ENCODE measurements at places on chromosomes 6 and 20.
A peak's percentile ranks its signal among the peaks of the same experiment; 100 is the strongest.

DNA sequence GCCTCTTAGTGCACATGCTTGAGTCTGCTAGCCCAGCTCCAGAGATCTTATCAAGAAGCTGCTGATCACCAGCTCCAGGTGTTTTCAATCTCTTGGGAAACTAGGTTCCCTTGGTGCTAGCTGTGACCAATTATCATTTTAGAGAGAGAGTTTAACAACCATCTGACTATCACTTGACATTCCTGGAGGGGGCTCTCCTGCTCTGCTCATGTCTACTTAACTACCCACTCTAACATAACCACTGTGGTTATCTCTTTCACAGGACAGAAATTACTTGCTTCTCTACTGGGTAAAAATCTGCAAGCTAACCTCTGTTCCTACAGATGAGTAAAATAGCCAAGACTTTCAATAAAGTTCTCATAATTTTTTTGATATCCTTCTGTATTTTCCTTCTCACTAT, 823.4 kb upstream of the GJE1 start:
- peak; percentile 55 for DNase-seq

DNA sequence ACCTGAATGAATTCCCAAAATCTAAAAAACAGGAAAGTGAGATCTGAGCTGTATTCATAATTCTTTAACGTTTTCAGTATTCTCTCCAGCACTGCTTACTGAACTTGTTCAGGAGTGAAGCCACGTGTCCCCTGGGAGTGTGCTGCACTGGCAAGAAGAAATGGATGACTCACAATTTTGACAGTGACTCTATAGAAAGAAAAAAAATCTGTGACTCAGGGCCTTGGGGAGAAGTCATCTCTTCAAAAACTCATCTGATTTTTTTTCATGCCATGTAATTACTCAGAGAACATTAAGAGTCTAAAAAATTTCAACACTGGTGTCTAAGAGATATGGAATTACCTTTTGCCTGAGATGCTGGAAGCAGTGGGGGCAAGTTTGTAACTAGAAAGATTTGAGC, 39.7 kb downstream of the ANKEF1 start:
- DNase-seq, result no peak

DNA sequence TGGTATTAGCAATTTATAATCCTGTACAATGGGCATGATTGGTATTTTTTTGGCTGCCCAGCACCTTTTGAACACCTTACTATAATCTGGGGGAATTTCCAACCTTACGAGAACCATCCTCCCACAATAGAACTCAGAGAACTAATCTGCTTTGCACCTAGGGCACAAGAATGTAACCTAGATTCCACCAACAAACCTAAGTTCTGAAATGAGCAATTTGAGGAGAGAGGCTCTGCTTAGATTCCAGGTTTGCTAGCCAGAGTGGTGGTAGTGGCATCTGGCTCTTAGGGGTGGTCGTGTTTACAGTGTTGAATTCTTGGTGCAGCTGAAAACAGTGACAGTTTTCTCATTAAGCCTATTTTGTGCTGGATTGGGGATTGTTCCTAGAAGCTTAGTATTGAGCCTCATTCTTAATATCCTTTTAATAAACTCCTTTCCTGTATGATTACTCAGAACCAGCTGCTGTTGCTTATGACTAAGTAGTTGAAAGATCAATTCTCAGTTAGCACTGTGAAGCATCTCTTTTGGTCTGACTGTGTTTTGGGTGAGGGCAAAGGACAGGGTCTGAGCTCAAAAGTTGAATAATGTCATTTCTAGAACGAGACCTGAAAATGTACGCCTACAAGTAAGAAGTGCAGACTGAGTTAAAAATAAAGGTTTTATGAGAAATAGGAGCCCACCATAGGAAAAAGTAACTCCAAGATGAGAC, 385.6 kb downstream of the CDKAL1 start:
- no peak for DNase-seq

- peak; percentile 67 for DNase-seq
Observed at GRCh38 chr20:35306931-35307517, 14.8 kb upstream of the FAM83C start.

- no peak for DNase-seq
Observed at GRCh38 chr20:5550733-5551529, 199.3 kb upstream of the SHLD1 start.

GRCh38 chr20:48538058-48538825, 289.6 kb downstream of the PREX1 start:
- DNase-seq, result no peak

GRCh38 chr6:89536231-89536630, 102.3 kb downstream of the LYRM2 start:
- peak; percentile 12 for DNase-seq

DNA sequence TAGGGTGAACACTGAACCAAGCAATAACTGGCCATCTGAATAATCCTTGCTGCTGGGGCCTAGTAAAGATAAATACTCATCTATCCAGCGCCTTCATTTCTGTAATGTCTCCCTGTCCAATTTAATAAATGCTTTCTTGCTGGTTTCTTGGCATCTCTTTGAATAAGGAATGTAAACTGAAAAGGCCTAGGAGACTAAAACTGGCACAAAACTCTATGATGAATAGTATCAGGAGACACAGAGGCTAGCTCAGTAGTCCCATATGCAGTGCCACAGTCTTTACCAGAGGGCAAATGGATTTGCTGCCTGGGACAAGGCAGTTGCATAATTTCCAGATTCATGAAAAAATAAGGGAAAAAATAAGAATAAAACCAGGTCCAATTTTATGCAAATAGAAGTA, 324.4 kb downstream of the CENPW start:
- no peak for DNase-seq

GRCh38 chr6:117642976-117643375, 32.3 kb upstream of the NUS1 start:
- no peak for DNase-seq

GRCh38 chr6:55941702-55942101, 66.3 kb upstream of the BMP5 start:
- DNase-seq, result no peak

GRCh38 chr20:26208296-26209091, 511.8 kb upstream of the ZNF337 start:
- DNase-seq, result no peak

DNA sequence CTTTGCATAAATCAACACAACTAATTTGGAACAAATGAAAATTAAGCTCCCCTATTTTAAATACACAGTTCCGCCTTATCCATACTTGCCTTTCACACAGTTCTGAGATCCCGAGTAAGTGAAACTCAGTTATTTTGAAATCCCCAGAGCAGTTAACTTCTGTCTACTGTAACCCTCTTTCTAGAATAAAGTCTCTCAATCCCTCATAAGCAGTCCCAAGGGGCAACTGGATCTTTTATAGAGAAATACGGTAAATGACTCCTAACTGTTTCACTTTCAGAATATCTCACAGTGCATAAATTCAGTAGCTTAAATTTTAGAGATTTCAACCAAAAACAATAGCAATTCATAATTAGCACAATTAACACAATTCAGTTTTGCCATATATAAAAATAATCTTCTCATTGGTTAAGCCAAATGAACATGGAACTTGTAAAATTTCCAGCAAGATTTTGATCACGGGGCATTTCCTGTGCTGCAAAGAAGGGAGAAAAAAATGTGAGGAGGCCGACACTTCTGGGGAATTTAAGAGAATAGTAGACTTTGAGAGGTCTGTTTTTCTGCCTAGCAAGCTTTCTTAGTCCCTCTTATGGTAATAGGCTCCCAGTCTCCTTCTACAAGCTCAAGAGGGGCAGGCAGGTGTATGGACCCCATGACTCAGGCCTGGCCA, 78.3 kb downstream of the KIF6 start:
- DNase-seq, result no peak

- no peak for DNase-seq
Observed at GRCh38 chr20:2751878-2752566, 48.4 kb downstream of the CPXM1 start.

- DNase-seq, result no peak
Observed at GRCh38 chr6:41706876-41707564, 28.4 kb downstream of the TFEB start.

GRCh38 chr6:74167976-74168375, 472.0 kb downstream of the CD109 start:
- DNase-seq, result no peak

DNA sequence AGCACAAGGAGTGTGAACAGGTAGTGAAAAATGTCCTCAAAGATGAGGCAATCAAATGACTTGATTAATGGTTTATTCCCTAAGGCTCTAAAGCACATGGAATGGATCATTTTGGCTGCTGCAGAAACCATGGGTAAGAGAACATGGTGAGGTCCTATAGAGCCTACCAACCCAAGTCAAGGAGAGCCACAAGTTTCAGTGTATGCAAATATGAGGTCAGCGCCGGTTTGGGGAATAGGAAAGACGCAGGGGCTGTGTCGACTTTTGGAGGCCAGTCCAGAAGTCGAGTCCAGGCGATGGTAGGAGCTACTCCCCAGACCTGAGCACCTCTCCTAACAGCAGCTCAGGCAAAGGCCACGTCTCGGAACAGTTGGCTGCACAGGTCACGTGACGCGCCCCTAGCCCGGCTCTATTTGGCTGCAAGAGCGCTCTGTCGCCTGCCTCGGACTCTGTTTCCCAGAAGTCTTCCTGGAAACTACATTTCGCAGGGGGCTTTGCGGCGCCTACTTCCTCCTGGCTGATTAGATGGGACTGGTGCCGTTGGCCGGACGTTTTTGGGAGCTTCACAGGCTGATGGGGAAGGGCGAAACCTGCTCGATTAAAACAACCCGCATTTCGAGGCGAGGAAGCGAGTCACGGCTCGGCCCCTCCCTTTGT, 74.4 kb upstream of the CHD6 start:
- DNase-seq, result peak; percentile 97

DNA sequence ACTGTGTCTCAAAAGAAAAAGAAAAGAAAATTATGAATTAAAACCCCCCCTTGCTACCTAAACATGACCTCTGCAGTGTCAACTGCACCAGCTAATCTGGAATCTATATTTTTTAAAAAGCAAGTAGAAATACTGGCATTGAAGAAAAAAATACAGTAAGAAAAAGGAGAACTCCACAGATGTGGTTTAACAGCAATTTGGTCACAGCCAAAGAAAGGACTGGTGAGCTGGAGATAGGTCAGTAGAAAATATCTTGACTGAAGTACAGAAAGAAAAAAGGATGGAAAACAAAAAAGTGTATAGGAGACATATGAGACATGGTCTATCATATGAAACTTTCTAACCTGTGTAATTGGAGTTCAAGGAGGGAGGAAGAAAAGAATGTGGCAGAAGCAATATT, 44.1 kb upstream of the ERVFRD-1 start:
- no peak for DNase-seq

GRCh38 chr6:89707766-89708165, 69.2 kb upstream of the LYRM2 start:
- no peak for DNase-seq

- DNase-seq, result no peak
Observed at GRCh38 chr6:136795996-136796395, 3.7 kb upstream of the MAP3K5 start.

DNA sequence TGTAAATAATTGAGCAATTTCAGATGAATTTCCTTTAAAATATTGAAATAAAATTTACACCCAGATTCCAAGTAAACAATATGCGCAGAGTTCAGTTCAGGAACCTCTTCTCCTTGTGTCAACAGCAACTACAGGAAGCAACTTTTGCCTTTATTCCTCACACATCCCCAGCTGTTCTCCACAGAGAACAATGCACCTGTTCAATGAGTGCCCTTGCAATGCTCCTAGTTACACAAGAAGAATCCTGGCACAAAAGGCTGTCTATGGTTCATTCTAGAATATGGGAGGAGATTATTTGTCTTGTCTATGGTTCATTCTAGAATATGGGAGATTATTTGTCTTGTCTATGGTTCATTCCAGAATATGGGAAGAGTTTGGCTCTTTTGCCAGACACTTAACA, 454.9 kb downstream of the BTBD3 start:
- no peak for DNase-seq

DNA sequence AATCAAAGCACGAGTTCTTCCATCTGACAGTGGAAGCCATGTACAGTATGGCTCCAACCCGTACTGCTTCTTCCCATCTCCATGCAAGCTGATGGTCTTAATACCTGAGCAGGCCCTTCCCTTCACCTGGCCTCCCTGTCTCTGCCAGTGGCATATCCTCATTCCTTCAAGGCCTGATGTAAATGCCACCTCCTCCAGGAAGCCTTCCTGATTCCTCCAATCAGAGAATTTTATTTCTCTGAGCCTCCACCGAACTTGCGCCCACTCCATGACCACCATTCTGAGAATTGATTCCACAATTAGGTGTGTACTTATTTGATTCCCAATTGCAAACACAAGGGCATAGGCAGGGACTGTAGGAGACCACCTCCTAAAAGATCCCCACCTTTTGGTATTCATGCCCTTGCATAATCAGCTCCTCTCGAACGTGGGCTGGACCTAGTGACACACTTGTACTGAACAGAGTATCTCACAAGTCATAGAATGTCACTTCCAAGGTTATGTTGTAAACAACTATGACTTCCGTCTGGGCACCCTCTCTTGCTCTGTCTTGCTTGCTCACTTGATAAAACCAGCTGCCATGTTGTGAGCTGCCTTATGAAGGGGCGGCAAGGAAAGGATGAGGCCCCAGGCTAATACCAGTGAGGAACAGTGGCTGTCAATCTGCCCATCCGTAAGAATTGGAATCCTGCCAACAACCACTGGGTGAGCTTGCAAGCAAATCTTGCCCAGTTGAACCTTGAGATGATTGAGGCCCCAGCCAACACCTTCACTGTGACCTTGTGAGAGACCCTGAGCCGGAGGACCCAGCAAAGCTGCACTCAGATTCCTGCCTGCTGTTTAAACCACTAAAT, 38.8 kb downstream of the CPNE5 start:
- no peak for DNase-seq

- DNase-seq, result peak; percentile 64
Observed at GRCh38 chr20:50464026-50464724, 46.0 kb upstream of the PTPN1 start.

Data from SK-N-DZ (cell line).